ENCODE measurements at places on chromosomes 3 and 15. TPM values are rescaled to one million over a fixed set of nuclear protein-coding genes. Genes with fewer than 3 reads are reported as not detected.

DNA sequence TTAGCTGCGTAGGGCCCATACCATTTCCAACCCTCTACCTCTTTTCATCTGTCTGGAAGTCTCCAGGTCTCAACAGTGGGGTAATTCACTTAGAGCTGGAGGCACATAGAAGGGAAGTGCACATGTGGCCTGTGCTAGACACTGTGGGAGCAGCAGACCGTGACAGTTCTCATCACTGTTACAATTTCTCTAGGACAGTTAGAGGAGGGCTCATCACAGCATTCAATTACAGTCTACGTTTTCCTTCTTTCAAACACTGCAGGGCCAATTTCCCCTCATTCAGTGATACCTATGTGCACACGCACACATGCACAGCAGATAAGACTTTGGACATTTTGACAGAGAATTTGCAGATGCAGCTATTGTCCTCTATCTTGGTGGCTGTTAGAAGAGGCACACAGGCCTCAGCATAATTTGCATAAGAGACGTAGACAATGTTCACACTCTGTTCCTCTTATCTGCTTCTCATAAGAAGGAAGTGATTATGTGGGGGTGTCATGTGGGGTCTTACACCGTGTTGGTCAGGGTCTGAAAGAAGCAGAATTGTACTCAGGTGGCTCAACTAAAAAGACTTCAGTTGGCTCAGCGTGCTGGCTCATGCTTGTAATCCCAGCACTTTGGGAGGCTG is 12.6 kb upstream of the HRG start:
- DNase-seq = no peak

The CPNE9 gene
- total RNA-seq = 0.31 TPM

- DNase-seq = no peak
Measured at GRCh38 chr3:139117883-139118760, 73.4 kb upstream of the PRR23C start.

DNA sequence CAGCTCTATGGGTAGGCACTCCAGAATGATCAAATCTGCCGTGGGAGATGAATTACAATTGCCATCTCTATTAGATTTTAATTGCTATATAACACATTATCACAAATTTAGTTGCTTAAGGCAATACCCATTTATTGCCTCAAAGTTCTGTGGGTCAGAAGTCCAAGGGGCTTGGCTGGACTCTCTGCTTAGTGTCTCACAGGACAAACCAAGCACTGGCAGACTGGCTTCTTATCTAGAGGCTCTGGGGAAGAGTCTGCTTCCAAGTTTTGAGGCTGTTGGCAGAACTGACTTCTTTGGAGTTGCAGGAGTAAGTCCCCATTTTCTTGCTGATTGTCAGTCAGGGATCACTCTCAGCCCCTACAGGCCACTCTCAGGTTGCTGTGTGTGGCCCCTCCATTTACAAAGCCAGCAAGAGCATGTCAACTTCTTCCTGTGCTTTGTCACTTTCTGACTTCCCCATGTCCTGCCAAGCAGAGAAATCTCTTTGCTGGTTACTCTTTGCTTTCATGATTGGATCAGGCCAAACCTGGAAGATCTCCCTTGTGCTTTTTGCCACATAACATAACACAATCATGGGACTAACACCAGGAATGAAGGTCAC is 93.5 kb upstream of the PRICKLE2 start:
- DNase-seq = no peak

DNA sequence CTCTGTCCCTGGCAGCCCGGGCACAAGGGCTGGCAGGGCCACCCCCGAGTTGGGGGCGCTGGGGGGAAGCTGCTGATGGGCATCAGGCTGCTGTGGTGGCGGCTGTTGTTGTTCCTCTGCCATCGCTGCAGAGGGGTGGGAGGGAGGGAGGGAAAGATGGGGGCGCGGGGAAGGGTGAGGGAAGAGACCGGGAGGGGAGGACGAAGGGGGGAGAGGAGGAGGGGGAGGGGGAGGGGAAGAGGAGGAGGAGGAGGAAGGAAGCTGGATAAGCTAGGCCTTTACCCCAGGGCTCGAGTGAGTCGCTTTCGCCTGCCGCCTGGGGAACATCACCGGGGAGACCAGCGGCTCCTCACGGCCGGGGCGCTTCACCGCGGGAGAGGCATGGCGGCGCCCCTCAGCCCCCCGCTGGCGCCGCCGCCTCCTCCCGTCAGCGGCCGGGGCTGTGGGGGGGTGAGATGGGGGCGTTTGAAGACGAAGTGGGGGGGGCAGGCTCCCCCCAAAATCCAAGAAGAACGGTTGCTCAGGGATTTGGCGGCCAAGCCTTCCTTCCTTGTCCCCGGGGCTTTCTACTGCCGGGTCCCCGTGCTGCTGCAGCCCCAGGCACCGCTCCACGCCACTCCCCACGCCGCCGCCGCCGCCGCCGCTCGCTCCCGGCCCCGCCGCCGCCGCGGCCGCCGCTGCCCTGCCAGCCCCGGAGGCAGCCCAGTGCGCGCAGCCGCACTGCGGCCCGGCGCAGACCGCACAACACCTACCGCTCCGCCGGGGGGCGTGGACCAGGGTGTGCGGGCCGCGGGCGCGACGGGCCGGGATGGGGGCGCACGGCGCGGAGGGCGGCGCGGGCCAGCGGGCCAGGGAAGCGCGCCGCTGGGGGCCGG is at the start of gene RFX7:
TSS of gene RFX7 (minus strand) at position 717 of the 875 bp plus-strand sequence. CDS start at position 123, 594 bp downstream.
- peak; percentile 91 for DNase-seq

- DNase-seq = no peak
Measured at GRCh38 chr15:89217686-89218376, 3.5 kb downstream of the RLBP1 start.

- DNase-seq = no peak
Measured at GRCh38 chr15:48667701-48668100, 22.2 kb upstream of the FBN1 start.

DNA sequence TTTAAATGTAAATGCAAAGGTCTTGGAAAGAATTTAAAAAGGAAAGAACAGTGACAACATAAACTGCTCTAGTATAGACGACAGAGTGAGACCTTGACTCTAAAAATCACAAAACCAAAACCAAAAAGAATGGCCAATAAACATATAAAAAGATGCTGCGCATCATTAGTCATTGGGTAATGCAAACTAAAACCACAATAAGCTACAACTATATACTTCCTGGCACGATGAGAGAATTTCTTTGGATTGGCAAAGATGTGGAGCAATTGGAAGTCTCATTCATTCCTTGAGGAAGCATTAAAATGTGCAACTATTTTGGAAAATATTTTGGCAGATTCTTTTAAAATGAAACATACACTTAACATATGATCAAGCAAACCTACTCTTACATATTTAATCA is 98.7 kb upstream of the ZPLD1 start:
- DNase-seq = no peak

The FRMD5 gene
- total RNA-seq = 0.54 TPM

- no peak for DNase-seq
Measured at GRCh38 chr15:68598171-68599152, 19.7 kb downstream of the CORO2B start.

The BMF gene
- 153 TPM for total RNA-seq

GRCh38 chr3:71154846-71155245 is 428.7 kb downstream of the FOXP1 start:
- DNase-seq = no peak
